ENCODE measurements at places on chromosomes 7 and 10. TPM values are rescaled to one million over a fixed set of nuclear protein-coding genes. Genes with fewer than 3 reads are reported as not detected.

DNA sequence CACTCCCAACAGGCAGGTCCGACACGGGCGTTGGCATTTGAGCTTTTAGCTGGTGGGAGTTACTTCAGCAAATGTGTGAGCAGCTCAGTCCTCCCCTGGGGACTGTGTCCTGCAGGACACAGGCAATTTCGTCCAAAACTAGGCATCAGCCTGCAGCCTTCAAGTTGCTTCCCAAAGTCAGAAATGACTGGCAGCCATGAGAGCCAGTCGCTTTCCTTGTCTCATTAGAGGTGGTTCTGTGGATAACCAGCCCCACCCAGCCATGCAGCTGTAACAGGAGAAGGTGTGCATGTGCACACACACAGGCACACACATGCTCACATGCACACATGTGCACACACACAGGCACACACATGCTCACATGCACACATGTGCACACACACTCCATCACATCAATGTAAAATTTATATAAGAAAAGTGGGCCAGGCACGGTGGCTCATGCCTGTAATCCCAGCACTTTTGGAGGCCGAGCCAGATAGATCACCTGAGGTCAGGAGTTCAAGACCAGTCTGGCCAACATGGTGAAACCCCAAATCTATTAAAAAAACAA lies 138.8 kb upstream of the TCERG1L start:
- no peak for DNase-seq

DNA sequence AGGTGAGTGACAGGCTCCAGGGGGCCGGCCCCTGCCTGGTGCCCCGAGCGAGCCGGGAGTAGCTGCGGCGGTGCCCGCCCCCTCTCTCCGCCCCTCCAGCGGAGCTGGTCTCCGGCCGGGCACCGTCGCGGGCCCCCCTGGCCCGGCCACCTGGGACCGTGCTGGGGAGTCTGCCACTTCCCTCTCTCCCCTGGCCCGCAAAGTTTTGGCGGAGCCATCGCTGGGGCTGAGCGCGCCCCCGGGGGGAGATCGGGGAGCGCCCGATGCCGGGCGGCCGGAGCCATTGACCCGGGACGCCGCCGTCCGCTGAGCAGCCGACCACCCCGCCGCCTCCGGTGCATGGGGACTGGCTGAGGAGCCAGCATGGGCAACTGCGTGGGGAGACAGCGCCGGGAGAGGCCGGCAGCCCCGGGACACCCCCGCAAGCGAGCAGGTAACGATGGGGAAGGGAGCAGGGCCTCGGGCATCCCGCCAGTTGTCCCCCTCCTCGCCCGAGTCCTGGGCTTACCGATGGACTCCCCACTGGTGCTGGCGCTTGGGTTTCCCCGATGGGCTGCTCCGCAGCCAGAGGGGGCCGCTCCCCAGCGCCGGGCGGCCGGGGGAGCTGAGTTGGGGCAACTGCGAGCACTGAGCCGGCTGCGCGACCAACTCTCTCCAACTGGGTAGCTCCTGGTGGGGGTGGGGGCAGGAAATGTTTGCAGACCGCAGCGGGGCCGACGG lies at the start of gene UBTD1:
TSS of gene UBTD1 (plus strand) at position 84 of the 720 bp plus-strand sequence. CDS start at position 364, 280 bp downstream.
- no peak for DNase-seq

- DNase-seq = no peak
Observed at GRCh38 chr10:8998751-8999150, 944.3 kb downstream of the GATA3 start.

DNA sequence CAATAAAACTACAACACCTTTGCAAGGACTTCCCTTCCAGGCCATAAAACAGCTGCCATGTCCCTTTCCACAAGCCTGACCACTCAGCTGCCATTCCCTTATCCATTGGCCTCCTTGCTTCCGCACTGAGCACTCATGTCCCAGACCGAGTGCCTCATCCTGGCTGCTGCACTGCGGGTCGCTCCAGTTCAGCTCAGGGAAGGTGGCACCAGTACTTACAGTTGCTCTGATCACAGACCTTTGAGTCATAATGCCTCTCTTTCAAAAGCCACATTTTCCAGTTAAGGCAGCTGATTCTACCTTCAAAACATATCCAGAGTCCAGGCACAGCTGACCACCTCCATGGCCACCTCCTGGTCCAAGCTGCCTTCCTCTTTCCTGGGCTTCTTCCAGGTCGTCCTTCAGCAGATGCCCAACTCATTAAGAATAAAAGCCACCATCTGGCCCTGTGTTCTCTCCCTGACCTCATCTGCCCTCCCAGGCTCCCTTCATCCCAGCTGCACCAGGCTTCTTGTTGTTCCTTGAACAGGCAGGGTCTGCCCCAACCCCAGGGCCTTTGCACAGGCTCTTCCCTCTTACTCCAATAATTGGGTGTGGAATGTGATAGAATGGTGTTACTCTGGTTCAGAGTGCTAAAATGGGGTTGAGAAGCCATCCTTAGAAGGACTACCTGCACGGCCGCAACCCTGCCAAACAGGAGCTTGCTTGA lies 64.5 kb downstream of the RAMP3 start:
- no peak for DNase-seq

GRCh38 chr7:152528612-152529011 lies 92.8 kb upstream of the KMT2C start:
- DNase-seq = no peak

- no peak for DNase-seq
Observed at GRCh38 chr7:151992375-151992774, 33.1 kb upstream of the GALNT11 start.

DNA sequence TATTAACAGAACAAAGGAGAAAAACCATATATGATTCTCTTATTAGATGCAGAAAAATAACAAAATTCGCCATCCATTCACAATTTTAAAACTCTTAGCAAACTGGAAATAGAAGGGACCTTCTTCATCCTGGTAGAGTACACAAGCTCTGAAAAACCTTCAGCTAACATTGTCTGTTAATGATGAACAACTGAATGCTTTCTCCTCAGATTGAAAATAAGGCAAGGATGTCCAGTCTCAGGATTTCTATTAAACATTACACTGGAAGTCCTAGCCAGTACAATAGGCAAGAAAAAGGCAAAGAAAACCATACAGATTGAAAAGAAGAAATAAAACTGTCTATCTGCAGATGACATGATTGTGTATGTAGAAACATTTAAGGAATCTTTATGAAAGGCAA lies 16.0 kb upstream of the CCNY start:
- no peak for DNase-seq

DNA sequence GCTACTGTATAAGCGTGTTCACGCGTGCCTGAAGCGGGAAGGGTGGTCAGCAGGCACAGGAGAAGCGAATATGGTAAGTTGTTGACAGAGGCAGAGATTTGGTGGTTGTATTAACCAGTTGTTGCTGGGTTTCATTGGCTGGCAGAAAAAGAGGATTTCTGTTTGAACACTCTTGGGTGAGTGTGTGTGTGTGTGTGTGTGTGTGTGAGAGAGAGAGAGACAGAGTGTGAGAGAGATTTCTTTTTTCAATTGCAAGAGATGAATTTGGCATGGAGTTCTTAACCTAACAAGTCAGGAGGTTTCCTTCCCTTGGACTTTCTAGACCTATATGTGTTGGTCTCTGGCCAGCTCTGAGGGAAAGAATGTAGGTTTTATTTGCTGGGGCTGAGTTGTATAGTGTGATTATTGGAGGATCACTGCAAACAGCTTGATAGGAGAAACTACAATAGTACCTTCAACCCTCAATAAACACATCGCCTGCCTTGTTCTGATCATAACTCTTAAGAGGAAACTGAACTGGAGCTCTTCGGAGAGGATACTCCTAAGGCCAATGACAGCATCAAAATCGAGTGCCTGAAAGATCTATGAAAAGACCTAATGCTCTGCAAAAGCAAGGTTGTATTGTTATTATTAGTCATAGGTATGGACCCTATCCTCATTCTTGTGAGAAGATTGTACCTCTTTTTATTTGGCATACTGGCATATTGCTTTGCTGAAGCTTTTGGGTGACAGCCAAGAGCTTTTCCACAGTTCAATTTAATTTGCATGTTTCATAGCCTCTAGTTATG lies 1.2 kb downstream of the MCU start:
- DNase-seq = no peak

- no peak for DNase-seq
Observed at GRCh38 chr7:22640269-22640668, 86.7 kb upstream of the IL6 start.

DNA sequence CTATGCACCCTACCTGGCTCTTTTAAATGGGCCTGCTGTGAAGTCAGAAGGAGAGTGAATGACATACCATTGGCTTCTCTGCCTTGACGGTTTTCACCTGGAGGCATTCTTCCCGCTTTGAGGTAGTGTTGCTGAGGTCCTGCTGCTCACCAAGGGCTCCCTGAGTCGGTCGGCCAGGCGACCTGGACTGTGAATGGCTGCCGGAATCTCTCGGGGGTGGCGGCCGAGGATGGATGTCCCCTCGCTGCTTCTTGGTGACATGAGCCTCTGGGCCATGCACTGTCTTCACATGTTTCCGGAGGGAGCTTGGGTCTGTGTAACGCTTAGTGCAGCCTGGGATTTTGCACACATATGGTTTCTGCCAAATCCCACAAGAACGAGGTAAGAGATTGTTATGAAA lies 264.7 kb downstream of the GLI3 start:
- no peak for DNase-seq

- DNase-seq = no peak
Observed at GRCh38 chr10:89574368-89574767, 39.0 kb upstream of the SLC16A12 start.

- no peak for DNase-seq
Observed at GRCh38 chr7:142108728-142109505, 2.6 kb upstream of the MGAM2 start.

GRCh38 chr7:157139111-157139809 lies 534 bp downstream of the UBE3C start:
- no peak for DNase-seq

GRCh38 chr7:108409146-108409545 lies 47.1 kb downstream of the NRCAM start:
- no peak for DNase-seq

- DNase-seq = no peak
Observed at GRCh38 chr10:110510730-110511129, 13.0 kb downstream of the DUSP5 start.

- DNase-seq = no peak
Observed at GRCh38 chr7:148368562-148368961, 222.0 kb upstream of the C7orf33 start.

DNA sequence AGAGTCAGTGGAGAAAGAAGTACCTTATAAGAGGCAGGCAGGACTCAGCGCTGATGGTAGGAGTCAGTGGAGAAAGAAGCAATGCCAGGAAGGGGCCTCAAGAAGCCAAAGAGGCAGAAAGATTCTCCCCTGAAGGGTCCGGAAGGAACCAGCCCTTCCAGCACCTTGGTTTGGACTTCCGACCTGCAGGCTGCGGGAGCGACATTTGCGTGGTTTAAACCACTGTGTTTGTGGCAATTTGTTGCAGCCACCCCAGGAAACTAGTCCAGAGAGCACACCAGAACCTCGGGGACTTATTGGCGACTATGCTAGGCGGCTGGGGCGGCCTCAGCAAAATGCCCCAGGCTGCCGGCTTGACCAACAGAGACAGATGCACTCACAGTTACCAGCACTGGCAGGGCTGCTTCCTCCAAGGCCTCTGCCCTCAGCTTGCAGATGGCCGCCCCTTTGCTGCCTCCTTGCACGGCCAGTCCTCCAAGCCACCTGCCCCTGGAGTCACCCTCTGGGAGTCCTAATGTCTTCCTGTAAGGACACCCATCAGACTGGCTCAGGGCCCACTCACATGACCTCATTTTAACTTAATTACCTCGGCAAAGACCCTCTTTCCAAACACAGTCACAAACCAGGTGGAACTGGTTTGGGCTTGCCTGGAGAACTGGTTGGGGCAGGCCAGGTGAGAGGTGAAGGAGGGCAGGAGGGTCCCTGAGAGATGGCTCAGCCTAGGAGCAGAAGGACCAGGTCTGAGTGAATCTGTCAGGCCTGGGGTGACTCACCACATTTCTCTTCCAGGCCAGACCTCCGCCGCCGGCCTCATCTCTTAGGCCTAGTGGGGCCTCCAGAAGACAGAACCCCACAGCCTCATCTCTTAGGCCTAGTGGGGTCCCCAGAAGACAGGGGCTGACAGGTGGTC lies 26.1 kb downstream of the CALML3 start:
- DNase-seq = no peak

DNA sequence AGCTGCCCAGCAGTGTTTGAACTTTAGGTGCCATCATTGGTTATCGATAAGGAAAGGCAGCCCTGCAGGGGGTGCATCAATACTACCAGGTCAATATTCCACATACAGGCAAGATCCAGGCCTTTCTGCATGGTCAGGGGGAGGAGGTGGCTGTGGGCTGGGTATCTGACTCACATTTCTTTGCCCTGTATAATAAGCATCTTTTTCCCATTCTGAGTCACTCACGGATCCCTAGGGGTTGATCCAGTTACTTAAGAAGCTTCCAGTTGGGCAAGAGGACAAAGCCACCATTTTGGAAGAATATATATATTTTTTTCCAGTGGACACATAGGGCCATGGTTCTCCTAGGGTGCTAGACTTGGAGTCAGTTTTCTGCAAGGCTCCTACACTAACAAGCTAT lies 114.2 kb upstream of the HABP2 start:
- no peak for DNase-seq

GRCh38 chr7:1719913-1720312 lies 49.8 kb downstream of the ELFN1 start:
- no peak for DNase-seq

DNA sequence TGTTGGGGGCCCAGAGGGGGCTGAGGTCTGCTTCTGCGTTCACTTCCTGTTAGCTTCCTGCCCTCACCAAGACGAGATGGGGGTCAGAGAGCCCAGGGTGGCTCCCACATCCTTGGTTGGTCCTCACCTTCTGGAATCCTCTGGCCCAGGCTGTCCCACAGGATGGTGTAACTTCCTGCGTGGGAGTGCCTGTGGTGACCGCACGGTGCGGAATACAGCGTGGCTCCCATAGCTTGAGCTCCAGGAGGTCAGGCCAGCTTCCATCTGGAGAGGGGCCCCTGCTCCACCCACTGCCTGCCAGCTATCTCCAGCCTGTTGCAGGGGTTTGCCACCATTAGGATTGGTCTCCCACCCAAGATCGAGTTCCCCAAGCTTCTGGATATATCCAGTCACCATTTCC lies 681.2 kb upstream of the FOXK1 start:
- DNase-seq = no peak

The MKI67 gene
- polyA plus RNA-seq = 10.4 TPM

The SUN3 gene
- not detected for polyA plus RNA-seq

The TAS2R40 gene
- not detected for polyA plus RNA-seq

The SAP25 gene
- 0.21 TPM for polyA plus RNA-seq

The ACSL5 gene
- polyA plus RNA-seq = not detected

The POMZP3 gene
- polyA plus RNA-seq = 11.7 TPM

The MKX gene
- polyA plus RNA-seq = 0.01 TPM

The SFTPA1 gene
- not detected for polyA plus RNA-seq

The ABLIM1 gene
- polyA plus RNA-seq = 91.7 TPM

The SPDYE6 gene
- not detected for polyA plus RNA-seq

The EMX2 gene
- 2.4 TPM for polyA plus RNA-seq

The CYP3A5 gene
- polyA plus RNA-seq = 4.5 TPM

The OR6B1 gene
- polyA plus RNA-seq = not detected
